ENCODE measurements at places on chromosomes 6 and 20.

- no peak for DNase-seq
Observed at GRCh38 chr20:52379723-52380336, 188.3 kb upstream of the ZFP64 start.

GRCh38 chr20:33423141-33423834, 20.3 kb downstream of the SNTA1 start:
- no peak for DNase-seq

GRCh38 chr6:7136859-7137334, 29.1 kb downstream of the RREB1 start:
- no peak for DNase-seq

DNA sequence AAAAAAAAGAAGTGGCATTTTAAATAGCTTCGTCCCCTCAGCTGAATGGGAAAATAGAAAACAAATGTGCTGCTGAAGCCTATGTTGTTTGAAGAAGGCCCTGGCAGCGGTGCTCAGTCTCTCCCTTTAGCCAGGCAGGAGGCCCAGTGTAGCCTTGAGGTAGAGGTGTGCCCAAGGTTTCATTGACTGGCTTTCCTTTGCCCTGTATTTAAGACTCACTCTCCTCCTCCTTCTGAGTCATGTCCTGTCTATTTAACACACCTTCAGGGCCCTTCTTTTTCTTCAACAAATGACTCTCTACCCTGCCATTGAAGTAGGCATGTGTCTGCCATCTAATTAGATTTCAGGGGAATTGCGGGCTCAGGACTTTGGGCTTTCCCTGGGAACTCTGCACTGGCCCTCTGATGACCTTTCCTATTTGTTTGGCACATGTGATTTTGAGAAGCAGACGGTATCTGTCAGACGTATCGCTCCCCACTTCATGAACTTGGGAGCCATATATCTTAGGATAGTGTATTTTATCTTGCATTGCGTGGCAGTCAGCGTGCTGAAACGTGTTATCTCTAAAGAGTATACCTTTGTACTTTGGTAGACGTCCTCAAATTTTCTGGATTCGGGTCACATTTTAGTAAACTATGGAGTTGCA, 4.3 kb downstream of the TJAP1 start:
- no peak for DNase-seq

- DNase-seq, result no peak
Observed at GRCh38 chr20:3794701-3795420, 1.2 kb upstream of the CDC25B start.

GRCh38 chr6:56955171-56956155, 556 bp downstream of the BEND6 start:
- no peak for DNase-seq

DNA sequence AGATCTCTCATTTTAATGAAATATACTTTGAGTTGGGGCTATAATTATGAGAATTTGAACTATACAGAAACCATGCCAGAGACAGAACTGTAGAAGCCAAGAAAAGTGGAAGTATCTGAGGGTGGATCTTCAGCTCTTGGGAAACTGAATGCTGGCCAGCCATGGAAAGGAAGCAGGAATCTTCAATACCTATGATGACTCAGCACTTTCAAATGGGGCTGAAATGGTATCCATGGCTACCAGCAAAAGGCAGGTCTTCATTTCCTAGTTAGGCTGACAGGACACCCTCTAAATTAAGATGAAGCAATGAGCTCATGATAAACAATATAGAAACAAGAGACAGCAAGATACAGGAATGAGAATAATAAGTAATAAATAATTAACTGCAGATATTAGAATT, 171.3 kb downstream of the COL21A1 start:
- DNase-seq, result no peak

DNA sequence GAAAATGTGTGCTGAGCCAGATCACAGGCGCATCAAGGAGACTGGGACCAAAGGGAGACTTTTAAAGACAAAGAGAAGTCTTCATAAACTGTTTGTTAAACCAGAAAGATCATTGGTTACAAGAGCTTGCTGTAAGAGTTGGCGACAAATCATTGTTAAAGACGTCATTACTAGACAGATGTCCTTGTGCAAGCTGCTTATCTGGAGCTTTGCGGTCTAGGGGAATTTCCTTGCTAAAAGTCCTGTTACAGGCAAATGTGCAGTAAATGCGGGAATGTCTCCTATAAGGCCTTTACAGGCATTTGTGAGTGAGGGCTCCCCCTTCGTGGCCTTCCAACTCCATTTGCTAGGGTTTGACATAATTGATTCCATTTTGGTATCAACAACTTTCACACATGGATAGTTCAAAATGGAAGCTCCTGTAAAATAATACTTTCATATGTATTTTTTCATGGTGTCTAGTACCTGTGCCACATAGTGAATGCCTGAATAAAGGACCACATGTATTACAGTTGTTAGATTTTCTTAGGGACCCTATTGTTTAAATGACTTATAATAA, 362.4 kb downstream of the UTRN start:
- DNase-seq, result no peak

DNA sequence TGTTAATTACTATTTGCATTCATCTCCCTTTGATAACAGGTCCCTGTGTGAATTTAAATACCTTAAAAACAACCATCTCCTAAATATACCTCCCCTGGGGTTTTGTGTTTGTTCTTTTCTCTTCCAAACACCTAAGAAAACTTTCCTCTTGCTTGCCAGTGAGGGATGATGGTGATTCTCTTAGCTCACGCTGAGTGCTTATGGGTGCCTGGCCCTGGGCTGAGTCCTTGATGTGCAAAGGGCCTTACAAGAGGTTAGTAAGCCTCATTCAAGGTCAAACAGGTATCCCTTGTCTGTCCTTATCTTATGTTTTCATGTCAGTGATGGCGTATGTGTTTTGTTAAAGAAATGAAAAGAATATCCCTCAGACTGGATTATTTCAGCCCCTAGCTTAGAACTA, 76.3 kb downstream of the SYCP2L start:
- DNase-seq, result no peak

- DNase-seq, result no peak
Observed at GRCh38 chr6:89410231-89410761, 1.8 kb downstream of the RRAGD start.

GRCh38 chr6:137697267-137697938, 169.7 kb upstream of the TNFAIP3 start:
- DNase-seq, result no peak

DNA sequence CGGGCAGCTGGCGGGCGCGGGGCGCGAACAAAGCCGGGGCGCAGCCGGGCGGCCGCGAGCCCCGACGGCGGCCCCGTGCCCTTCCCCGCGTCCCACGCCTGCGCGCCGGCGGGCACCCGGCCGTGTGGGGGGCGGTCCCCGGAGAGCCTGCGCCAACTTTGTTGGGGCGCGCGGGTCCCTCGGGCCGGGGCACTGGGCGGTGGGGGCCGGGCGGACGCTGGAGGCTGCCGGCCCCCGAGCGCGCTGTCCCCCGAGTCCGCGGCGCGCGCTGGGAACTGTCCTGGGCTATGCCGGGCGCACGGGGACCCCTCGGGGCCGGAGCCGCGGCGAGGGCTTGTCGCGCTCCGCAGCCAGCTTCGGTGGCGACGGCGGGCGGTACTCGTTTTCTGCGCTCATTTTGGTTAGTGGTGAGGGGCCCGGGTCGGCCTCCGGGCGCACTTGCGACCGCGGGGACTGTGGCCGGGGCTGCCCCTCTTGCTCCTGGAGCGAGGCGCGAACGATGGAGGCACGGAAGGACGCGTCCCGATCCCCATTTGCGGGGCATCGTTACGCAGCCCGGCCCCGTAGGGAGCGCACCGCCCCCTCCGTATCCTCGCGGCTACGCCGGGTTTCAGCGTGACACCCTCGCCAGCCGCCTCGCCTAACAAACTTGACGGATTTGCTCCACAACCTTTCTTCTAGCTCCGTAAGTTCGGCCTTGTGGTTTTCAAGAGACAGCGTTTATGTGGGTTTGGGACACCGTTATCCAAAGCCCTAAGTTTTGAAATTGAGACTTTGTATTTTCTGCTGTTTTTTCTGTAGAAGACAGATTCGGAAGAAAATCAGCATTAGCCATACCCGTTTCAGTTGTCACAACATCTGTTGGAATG, 622 bp downstream of the SS18L1 start:
- DNase-seq, result no peak

GRCh38 chr20:760751-761417, 7.4 kb downstream of the SLC52A3 start:
- no peak for DNase-seq

DNA sequence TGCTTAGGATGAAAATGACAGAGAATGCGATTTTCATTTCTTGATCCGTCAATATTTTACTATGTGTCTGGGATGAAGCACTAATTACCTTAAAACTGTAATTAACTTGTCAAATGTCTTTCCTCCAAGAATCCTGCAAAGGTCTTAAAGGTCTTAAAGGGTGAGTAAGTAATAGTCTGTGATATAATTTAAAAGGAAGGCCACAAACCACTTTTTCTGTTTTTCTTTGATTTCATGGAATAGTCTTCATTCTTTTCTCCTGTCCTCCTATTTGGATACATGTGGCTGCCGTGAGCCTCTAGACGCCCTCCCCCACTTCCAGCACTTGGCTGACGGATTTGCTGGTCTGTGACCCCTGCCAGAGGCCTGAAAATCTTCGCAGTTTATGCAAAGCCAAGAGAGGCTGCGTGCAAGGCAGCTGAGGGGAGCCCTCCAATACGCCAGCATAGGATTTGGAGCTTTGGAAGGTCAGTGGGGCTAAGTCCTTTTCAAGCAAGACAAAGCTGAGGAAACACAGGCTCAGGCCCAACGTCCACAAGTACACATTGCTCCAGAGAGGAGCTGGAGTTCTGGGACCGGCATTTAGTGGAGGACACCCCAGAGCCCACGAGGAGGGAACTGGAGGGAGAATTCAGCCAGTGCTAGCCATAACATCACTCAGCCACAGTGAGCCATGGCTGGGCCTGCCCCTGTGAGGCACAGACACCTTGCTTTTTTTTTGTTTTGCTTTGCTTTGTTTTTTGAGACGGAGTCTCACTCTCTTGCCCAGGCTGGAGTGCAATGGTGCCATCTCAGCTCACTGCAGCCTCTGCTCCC, 382.6 kb downstream of the SMOC2 start:
- DNase-seq, result no peak

DNA sequence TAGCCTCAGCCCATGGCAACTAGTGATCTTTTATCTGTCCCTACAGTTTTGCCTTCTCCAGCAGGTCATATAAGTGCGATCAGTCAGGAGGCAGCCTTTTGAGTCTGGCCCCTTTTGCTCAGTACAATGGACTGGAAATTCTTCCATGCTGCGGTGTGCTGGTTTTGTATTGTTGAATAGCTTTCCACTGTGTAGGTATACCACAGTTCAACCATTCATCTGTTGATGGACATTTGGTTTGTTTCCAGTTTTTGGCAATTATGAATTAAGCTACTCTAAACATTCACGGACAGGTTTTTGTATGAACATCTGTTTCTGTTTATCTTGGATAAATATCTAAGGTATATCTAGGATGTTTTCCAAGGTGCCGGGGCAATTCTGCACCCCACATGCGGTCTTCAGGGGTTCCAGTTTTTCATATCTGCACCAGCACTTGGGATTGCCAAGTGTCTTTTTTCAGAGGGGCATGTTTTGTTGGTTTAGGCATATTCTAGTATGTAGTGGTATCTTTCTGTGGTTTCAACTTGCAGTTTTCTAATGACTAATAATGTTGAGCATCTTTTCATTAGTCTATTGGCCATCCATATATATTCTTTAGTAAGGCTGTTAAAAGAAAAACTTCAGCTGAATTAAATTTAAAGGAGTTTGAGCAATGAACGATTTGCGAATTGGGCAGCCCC, 141.0 kb downstream of the TFAP2C start:
- DNase-seq, result no peak

DNA sequence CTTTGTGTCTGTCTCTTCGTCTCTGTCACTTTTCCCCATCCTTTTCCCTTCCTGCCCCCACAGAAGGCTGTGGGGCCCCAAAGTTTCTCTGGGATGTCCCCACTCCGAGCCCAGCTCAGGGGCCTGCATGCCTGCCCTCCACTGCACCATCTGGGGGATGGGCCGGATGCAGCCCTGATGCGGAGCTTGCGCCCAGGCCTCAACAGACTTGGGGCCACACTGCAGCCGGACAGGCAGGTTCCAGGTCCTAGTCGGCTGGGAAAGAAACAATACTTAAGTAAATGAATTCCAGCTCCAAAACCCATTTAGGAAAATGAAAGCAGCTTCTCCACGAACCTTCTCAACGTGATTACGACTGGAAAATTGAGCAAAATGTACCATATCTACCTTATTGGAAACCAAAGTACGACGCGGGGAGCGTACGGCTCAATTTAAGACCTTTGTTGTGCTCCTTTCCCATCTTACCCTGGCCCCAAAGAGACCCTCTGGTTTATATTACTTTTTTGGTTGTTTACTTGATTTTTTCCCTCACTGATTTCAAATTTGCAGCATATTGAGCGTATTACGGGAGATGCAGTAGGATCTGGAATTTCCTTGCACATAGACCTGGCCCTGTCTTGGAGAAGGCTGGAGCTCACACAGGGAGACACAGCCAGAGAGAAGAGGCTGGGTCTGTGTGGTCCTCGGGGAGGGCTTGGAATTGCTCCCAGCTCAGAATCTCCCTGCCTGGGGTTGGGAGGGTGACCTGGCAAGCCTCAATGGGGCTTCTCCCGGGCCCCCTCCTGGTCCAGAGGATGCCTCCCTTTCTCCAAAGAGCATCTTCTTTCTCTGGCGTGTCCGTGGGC, 8.0 kb downstream of the FOXC1 start:
- DNase-seq, result no peak

DNA sequence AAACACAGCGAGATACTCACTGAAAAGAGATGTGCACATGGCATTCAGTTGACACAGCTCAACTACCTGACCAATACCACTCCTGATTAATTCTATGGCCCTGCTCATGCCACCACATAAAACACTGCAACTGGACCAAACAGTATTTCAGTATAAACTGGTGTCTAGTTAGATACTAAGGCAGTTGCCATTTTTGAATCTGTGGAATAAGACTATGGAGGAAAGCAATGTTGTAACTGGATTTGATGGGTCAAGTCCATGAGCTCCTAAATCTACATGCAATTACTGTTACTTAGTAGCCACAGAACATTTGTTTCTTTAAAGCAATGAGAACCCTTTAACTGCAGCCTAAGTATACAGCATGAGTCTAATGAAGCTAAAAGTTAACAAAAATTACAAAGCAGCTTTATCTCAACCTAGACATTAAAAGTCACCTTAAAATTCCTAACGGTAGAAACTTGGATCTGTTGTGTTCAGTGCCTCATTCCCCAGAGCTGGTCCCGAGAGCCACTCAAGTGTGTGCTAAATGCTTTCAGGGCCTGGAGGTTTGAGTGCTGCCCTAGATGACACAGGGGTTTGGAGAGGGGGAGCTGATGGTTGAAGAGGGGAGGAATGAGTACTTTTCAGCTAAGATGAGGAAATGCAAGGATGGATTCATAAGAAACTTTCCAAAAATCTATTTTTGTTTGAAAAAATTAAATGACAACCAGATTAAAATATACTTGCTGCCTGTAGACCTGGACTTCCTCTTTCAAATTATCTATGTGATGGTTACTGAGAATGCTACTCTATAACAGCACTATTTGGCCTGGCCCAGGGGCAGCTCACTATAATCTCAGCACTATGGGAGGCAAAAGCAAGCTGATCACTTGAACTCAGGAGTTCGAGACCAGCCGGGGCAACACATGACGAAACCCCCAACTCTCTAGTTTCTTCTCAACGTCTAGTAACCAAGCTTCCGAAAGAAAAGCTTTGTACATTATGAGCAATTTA, 15.6 kb downstream of the SNX5 start:
- DNase-seq, result no peak

GRCh38 chr20:50112512-50113419, at the start of gene UBE2V1:
Gene UBE2V1, minus strand, starts transcription at chr20:50113150. Its CDS starts 22 bp downstream, at chr20:50113128.
- DNase-seq, result peak; percentile 74
